ENCODE measurements at places on chromosomes 2 and 18.

DNA sequence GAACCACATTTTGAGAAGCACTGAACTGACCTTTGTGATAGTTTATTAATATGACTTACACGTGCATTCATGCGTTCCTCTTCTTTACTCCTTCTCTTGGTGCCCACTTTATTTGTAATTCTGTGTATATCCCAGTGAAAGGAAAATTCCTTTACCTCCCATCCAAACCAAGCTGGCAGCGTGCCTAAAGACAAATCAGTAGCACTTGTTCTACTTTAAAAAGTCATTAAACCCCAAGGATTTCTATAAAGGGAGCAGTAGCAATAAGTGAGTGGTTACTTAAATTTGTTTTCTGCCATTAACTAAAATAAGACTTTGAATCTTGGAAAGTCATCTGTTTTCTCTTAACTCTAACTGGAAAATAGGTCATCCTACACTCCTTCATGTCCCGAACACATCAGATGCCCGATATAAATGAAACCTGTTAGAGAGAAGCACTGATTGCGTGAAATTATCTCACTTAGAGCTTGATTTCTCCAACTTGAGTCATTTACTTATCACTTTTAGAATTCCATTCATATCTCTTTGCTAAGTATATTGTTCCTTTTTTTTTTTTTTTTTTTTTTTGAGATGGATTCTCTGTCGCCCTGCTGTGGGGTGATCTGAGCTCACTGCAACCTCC, 10.7 kb downstream of the PIK3C3 start:
- no peak for DNase-seq

DNA sequence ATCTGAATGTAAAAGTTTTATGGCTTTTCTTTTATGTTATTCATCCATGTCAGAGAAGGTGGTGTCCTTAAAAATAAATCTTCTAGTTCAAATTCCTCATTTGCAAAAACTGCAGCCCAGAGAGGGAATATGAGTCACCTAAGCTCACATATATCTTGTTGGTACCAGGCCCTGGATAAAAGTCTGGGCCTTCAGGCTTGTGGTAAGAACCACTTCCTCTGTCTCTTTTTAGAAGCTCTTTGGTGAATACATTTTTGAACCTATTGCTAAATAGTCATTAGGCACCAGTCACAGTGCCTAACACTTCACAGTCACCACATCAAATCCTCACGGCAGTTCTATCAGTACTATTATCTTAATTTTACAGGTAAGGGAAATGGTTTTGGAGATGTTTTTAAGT, 199.2 kb downstream of the KCNS3 start:
- DNase-seq: no peak

DNA sequence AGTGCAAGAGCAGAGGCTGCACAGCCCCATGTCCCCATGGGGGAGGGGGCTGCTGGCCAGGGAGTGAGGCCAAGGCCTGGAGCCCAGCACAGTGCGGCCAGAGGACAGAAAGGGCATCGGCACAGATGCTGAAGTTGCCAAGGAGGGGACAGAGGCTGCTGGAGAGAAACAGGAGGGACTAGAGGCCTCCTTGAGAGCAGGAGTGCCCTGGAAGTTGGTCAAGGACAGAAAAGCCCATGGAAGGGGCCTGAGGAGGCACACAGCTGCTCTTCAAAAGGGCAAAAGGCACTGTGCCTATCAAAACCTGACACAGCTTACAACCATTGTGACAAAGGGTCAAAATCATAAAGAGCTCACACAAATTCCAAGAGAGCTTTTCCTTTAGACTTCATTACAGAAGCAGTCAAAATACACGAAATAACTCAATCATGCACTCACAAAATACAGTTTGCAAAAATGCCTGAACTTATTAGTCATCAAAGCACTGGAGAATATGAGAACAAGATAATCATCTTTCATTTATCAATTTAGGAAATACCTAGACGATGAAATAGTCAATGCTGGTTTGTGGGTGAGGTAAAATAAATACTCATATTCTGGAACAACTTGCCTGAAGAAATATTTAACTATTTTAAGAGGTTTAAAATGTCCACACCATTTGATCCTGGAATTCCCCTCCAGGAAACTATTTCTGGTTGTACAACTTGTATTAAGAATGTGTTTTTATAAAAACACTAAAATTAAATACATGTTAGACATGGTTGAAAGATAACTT, 79.6 kb downstream of the USP40 start:
- no peak for DNase-seq

- no peak for DNase-seq
Observed at GRCh38 chr18:49558356-49558755, 3.5 kb upstream of the LIPG start.

DNA sequence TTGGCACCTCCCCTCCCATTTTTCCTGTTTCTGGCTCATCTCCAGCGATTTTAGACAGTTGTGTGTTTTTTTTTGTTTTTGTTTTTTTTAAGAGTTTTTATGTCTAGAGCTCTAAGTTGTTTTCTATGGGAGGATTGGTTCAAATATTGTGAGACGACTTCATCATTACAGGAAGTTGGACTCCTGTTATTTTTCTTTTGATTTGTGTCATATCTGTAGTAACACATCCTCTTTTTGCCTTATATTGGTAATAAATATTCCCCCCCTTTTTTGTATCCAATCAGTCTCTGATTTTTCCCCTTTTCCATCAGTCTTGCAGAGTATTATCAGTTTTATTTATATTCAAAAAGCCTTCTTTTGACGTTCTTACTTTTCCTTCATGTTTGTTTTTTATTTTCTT, 89.0 kb downstream of the KIAA1328 start:
- DNase-seq: no peak

DNA sequence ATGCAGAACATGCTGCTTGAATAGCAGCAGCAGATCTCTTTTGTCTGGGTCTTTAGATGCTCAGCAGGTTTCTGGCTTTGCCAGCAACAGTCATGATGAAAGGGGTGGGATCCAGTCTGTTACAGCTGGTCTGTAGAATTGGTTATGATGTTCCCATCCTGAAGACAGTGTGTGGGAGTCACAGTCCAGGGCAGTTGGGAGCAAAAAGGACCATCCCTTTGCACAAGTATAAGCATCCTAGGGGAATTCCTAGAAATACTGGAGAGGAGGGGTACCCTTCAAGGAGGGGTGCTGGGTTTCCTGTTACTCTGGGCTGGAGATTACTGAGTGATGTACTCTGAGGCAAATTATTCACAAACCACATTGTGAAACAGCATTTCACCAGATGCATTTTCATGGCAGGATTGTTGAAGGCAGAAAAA, 119.9 kb upstream of the RND3 start:
- no peak for DNase-seq

DNA sequence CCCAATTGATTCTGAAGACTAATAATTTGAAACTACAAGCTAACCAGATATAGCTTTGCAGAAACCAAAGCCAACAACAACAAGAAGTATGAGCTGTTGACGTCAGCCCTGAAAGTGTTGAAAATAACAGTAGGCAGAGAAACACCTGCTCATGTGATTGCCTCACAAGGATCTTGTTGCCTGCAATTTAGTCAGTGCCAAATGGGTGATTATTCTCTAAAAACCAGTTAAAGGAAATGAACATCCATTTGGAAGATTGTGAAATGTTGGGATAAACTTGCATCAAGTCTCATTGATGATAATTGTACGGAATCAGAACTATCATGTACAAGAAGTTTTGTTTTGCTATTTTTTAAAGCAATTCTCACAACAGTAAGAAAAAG, 2.8 kb downstream of the CYTIP start:
- DNase-seq: no peak

- no peak for DNase-seq
Observed at GRCh38 chr2:237533668-237534161, 32.7 kb upstream of the PRLH start.

DNA sequence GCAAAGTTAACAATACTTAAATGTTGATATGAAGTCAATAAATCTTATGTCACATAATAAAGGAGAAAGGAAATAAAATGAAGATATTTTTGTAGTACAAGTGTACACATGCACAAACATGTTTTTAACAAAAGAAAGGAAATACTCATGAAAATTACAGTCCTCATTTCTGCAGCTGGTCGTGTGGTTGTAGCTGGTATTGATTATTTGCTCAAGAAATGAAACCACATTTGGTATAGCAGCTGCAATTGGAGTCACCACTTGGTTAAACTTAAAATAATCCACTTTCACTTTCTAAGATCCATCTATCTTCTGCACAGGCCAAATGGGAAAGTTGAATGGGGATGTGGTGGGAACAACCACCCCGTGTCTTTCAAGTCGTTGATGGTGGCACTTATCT, 580.5 kb upstream of the NRXN1 start:
- DNase-seq: no peak

- DNase-seq: no peak
Observed at GRCh38 chr2:196130039-196130825, 41.1 kb downstream of the STK17B start.

DNA sequence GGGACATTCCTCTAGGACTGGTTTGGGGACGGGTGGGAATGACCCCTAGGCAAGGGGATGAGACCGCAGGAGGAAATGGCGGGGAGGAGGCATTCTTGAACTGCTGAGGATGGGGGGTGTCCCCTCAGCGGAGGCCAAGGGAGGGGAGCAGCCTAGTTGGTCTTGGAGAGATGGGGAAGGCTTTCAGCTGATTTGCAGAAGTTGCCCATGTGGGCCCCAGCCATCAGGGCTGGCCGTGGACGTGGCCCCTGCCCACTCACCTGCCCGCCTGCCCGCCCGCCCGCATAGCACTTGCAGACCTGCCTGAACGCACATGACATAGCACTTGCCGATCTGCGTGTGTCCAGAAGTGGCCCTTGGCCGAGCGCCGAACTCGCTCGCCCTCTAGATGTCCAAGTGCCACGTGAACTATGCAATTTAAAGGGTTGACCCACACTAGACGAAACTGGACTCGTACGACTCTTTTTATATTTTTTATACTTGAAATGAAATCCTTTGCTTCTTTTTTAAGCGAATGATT, 4.9 kb downstream of the INHBB start:
- DNase-seq: no peak

DNA sequence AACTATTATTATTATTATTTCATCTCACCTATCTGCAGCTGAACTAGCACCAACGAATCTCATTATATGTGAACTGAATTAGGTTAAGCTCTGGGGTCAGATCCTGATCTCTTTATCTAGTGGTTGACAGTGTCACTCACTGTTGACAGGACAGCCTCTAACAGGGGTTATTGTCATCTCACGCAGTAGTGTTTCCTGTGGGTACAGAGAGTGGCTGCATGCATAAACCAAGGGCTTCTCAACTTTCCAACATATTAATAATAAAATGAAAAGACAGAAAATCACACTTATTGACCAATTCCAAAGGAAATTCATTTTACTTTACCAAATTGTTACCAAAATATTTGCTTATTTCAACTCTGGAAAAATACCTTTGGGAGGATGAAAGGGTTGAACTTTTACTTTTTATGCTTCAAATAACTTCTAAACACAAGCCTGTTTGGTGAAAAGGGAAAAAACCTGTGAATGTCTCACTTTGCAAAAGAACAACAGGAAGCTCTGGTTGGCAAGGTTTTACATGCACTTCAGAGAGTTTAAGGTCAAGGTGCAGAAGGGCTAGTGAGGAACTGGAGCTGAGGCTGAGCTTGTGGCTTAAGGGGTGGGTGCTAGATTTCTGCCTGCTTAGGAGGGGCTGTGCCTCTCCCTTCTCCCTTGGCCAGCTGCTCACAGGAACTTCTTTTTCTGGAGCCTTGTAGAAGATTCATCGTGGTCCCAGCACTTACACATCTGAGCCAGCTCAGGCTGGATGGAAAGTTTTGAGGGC, 72.6 kb downstream of the CTAGE1 start:
- DNase-seq: no peak

DNA sequence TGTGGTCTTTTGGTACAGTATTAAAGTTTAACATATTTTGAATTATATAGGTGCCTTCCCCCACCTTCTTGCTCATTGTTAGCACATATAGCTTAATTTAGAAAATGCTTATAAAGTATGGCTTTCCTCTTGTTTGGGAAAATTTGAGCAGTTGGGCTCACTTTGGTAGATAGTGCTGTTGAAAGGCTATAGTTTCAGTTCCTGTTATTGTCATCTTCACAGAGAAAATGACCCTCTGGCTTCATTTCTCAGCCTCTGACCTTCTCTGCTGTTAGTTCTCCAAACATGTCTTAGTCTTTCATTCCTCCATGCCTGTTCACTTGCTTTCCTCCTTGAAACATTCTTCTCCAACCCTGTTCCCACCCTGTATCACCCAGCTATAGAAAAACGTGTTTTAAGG, 200.6 kb downstream of the WDR7 start:
- no peak for DNase-seq

GRCh38 chr2:8640498-8640897, 41.4 kb upstream of the ID2 start:
- no peak for DNase-seq

DNA sequence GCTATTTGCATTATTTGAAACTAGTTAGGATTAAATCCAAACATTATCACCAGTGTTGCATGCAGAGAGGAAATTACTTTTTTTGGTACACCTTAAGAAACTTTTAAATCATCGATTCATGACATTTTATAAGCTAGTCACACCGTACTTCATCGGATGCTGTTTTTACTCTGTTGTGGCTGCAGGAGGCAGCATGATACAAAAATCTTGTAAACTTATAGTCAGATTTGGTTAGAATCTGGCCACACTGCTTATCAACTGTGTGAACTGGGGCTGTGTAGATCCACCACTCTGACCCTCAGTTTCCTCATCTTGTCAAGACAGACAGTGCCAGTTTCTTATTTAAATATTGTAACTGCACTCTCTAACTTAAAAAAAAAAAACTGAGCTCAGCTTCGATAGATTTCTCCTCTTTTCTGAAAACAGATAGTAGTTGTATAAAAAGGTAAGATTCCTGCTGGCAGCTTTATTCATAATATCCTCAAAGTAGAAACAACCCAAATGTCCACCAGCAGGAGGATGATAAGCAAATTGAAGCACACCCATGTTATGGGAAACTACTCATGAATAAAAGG, 77.8 kb downstream of the RAPGEF4 start:
- peak; percentile 20 for DNase-seq

DNA sequence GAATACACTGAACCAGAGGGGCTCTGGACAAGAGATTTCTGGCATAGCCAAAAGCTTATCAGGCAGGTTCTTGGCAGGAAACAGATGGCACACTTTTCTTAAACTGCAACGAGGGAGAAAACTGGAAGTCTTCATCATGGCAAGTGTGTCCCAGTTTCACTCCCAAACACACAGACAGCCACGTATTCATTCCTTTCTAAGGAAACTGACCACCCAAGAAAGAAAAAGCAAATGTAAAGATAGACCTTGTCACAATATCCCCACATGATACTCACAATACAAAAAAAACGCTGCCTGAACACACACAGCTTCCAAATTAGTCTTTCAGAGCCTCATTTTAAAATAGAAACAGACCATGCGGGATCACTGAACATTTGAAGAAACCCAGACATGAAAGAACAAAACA, 40.6 kb upstream of the RTTN start:
- no peak for DNase-seq

GRCh38 chr18:51426996-51427395, 229.5 kb upstream of the MEX3C start:
- DNase-seq: no peak

GRCh38 chr2:27123302-27124150, at the start of gene ABHD1:
Gene ABHD1 (plus strand): TSS chr2:27123815. CDS start chr2:27123949, 134 bp downstream.
- DNase-seq: peak; percentile 12

DNA sequence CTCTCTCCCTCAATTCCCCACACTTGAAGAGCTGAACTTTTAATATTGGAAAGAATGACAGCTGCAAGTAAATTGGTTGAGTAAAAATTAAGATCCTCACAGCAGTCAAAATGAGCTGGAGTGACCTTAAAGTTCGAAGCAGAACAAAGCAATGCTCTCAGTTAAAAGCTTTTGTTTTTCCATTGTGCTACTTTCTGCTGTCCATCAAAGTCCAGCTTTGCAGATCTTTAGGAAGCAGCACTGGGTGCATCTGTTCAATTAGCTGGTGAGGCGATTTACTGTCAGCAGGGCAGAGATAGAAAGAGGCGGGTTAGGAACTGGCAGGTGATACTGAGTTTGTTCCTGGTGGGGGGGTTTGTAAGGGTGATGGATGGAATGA, 834.8 kb downstream of the CPS1 start:
- peak; percentile 88 for DNase-seq

Measured in NCI-H2081 (cell line).